ENCODE measurements at places on chromosomes 16 and 17. TPM values are rescaled to one million over a fixed set of nuclear protein-coding genes. Genes with fewer than 3 reads are reported as not detected.

DECR2 gene
- total RNA-seq, result 4.8 TPM

IRF8 gene
- not detected for total RNA-seq

ABCA3 gene
- 0.64 TPM for total RNA-seq

MYOCD gene
- total RNA-seq, result not detected

HP gene
- total RNA-seq, result not detected

HOXB4 gene
- total RNA-seq, result under 0.01 TPM

PRDM7 gene
- not detected for total RNA-seq

RAB40B gene
- 2.7 TPM for total RNA-seq

CYGB gene
- total RNA-seq, result 10.0 TPM

ROGDI gene
- 10.9 TPM for total RNA-seq

PDE6G gene
- total RNA-seq, result 0.21 TPM

CRYM gene
- total RNA-seq, result 0.68 TPM

RGS9 gene
- total RNA-seq, result 0.68 TPM

JPH3 gene
- under 0.01 TPM for total RNA-seq

SMIM22 gene
- total RNA-seq, result 2.1 TPM

GP1BA gene
- total RNA-seq, result not detected

GRIN2A gene
- under 0.01 TPM for total RNA-seq

TMEM98 gene
- 75.2 TPM for total RNA-seq

PTX4 gene
- total RNA-seq, result not detected

EPX gene
- total RNA-seq, result not detected

PAGR1 gene
- total RNA-seq, result 21.5 TPM

CA7 gene
- not detected for total RNA-seq

RNF222 gene
- total RNA-seq, result 1.4 TPM

IGSF6 gene
- 0.07 TPM for total RNA-seq

MMP15 gene
- total RNA-seq, result 11.3 TPM

SOX8 gene
- under 0.01 TPM for total RNA-seq

WFIKKN2 gene
- total RNA-seq, result not detected

CEMP1 gene
- total RNA-seq, result 0.34 TPM

CAPNS2 gene
- 87.5 TPM for total RNA-seq

MEAK7 gene
- total RNA-seq, result 46.8 TPM

TPSD1 gene
- not detected for total RNA-seq

ITGA2B gene
- total RNA-seq, result 0.07 TPM

PIRT gene
- not detected for total RNA-seq

CA4 gene
- not detected for total RNA-seq

CCL4L2 gene
- not detected for total RNA-seq

PRSS36 gene
- 0.85 TPM for total RNA-seq

ZFP3 gene
- total RNA-seq, result 1.6 TPM

FOXL1 gene
- 0.68 TPM for total RNA-seq

BIRC5 gene
- total RNA-seq, result 0.14 TPM

TP53TG3C gene
- total RNA-seq, result not detected

ITPRIPL2 gene
- 18.5 TPM for total RNA-seq

NLGN2 gene
- total RNA-seq, result 1.4 TPM

COPZ2 gene
- total RNA-seq, result 10.3 TPM

HMOX2 gene
- 72.2 TPM for total RNA-seq

ABCA8 gene
- total RNA-seq, result not detected

MAP2K4 gene
- total RNA-seq, result 42.7 TPM

EXOC3L1 gene
- total RNA-seq, result not detected

PNMT gene
- total RNA-seq, result not detected

SCRN2 gene
- total RNA-seq, result 22.2 TPM

CHST6 gene
- 1.0 TPM for total RNA-seq

NTN3 gene
- 0.21 TPM for total RNA-seq

RAMP2 gene
- total RNA-seq, result not detected

ZG16 gene
- total RNA-seq, result not detected

KCNJ2 gene
- under 0.01 TPM for total RNA-seq

SOX15 gene
- 38.7 TPM for total RNA-seq

SPATA20 gene
- total RNA-seq, result 18.5 TPM

NAGS gene
- total RNA-seq, result 11.8 TPM
